NCI-H1417 treated with DMSO at 0.1 percent for 48 hours (cell line): ENCODE measurements at places on chromosomes 7 and 10.

DNA sequence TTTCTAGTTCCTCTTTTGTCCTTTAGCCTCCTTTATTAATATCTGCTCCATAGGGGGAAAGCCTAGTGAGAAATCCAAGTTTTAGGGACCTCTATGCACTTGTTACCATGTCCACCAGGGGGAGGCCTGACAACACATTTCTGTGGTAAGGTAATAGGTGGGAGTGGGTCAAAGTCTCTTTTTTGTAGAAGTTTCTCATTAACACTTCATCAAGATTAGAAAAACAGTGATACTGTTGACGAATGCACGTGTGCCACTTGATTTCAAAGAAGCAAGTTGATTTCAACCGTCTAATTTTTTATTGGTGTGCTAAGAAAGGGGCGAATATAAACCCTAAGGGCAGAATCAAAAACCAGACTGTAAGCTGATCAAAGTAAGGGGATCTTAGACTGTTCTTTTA is 30.6 kb downstream of the CISD1 start:
- no peak for DNase-seq

DNA sequence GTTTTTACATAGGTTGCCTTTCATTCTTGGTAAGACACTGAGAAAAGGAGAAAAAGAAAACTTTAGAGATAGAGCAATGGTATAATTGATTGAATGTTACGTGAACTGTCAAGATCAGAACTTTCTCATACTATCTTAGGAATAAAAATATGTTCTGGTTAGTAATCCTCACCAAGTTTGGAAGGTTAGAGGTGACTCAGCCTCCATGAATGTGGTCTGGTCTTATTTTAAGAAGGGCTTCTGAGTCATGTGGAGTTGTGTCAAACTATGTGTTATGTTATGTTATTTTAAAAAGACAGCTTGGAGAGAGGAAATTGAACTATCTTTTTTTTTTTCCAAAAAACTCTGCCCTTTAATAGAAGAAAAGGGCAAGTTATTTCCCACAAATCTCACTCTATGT is 458.6 kb upstream of the KLF6 start:
- no peak for DNase-seq

GRCh38 chr10:77877441-77878344 is 48.9 kb downstream of the DLG5 start:
- DNase-seq: no peak

GRCh38 chr7:100415448-100415847 is 13.1 kb downstream of the ZCWPW1 start:
- DNase-seq: no peak

- no peak for DNase-seq
Observed at GRCh38 chr7:84506151-84506550, 311.6 kb upstream of the SEMA3A start.

DNA sequence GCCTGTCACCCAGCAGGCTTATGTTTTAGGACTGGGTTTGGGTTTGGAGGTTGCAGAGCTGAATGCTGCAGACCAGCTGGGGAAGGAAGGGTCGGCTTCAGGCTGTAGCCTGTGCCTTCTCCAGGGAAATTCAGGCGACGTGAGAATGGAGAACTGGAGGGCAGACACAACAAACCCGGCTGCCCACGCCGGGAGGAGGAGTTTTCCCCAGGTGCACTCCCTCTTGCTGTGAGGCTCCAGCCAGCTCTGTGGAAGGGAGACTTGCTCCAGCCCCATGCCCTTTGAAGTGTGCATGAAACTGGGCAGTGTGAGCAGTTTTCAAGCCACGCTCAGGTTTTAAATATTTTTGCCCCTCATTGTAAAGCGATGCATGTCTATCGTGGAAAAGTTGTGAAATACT is 279.1 kb downstream of the CCSER2 start:
- no peak for DNase-seq

- no peak for DNase-seq
Observed at GRCh38 chr10:14570800-14571199, 203.9 kb downstream of the FAM107B start.

GRCh38 chr7:139643951-139644585 is 120.6 kb downstream of the CLEC2L start:
- no peak for DNase-seq

DNA sequence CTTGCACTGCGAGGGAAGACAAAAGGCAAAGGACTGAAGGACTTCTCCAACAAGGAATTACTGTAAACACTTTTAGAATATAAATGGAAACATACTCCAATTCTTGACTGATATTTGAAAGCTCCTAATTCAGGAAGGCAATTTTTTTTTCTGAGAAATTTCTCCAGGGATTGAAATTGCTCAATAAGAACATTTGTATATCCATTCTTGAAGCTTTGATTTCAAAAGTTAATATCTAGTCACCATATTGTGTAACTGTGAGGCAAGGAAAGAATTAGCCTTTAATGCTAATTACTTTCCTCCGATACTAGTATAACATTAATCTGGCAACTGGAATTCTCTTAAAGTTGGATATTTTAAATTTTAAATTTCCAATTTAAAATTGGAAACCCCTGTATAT is 188.4 kb upstream of the COL1A2 start:
- no peak for DNase-seq
